ENCODE measurements at places on chromosomes 2 and 18.

GRCh38 chr2:904246-905024 is 46.2 kb upstream of the SNTG2 start:
- DNase-seq: no peak

DNA sequence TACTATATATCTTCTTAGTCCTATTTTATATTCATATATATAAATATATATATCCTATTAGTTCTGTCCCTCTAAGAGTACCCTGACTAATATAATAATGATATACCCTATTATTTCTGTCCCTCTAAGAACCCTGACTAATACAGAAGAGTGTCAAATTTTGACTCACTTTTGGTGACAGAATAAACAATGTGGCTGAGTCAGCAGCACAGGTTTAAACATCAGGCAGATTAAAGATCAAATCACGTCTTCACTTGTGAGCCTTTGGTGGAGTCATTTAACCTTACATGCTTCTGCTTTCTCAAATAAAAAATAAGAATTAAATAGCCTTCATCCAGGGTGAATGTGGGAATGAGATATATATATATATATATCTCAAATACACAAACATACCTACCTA is 615.9 kb upstream of the GCFC2 start:
- no peak for DNase-seq

DNA sequence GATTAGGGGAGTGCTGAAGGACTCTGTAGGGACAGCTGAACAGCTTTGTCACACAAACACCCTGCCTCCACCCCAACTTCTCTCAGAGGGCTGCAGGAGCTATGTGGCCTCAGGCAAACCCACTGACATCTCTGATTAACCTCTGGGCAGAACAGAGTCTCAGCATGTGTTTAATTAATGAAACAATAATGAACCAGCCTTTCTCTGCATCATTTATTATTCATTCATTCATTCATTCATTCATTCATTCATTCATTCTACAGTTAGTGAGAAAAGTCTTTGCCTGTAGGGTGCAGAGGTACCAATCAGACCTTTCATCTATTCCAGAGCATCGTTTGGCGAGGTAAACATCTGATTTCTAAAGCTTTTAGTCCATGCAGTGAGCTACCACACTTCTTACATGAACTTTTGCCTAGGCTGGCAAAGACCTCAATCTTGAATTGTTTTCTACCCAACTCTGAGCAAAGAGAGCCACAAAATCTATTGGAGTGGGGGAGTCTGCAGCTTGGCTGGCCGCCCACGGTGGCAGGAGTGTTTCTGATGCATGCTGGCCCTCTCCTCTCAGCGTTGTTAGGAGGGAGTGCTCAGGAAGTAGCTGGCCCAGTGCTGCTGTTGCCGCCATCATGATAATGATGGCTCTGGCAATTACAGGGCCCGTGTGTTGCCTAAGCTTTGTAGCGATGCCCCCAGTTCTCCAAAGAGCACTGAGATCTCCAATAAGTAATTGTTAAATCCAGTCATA is 198.9 kb downstream of the SMAD7 start:
- no peak for DNase-seq

DNA sequence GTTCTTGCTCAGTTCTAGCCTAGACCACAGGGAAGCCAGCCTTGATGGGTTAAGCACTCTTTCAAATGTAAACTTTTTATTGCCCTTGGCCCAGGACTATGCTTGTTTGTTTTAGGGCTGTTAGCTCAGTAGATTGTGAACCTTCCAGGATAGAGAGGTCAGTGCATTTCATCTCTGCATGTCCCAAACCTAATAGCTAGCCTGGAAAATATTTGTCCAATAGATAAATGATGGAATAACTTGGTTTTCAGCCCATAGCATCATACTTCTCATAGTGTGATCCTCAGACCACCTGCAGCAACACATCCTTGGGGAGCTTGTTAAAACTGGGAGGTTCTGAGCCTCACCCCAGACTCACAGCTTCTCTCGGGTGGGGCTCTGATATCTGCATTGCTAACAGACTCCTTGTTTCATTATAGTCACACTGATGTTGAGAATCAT is 59.8 kb downstream of the TRIB2 start:
- DNase-seq: no peak

GRCh38 chr2:15756011-15756550 is 164.4 kb downstream of the DDX1 start:
- no peak for DNase-seq

DNA sequence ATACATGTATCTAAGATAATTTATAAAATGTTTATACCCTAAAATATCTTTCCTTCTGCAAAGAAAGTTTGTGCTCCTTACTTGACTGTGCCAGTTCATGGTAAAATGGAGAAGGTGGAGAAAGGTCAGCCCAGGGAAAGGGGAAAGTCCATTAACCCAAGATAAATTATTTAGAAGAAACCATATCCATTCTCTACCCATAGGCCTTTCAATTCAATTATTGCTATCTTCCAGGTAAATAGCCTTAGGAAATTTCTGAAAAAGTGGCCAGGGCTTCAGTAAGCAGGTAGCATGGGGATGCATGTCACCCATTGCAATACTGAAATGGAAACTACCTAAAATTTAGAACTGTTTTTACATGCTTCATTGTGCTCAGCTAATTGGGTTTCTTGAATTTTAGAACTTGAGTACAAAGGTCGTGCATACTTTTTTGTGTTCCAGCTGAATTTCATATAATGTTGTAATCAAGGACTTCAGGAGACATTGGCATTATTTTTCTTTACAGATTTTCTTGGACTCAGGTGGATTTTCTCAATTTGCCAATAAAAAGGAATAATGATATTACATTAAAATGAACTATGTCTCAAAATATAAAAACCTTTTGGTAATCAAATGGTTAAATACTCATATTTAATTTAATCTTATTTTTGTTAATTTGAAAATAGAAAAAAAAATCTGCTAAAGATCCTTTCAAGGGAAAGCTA is 124.9 kb downstream of the CSRNP3 start:
- no peak for DNase-seq

- DNase-seq: no peak
Observed at GRCh38 chr18:75160364-75160763, 48.6 kb downstream of the PTGR3 start.

- DNase-seq: no peak
Observed at GRCh38 chr2:37325625-37326071, 1.0 kb upstream of the PRKD3 start.

GRCh38 chr2:853203-853870 is 97.3 kb upstream of the SNTG2 start:
- no peak for DNase-seq

DNA sequence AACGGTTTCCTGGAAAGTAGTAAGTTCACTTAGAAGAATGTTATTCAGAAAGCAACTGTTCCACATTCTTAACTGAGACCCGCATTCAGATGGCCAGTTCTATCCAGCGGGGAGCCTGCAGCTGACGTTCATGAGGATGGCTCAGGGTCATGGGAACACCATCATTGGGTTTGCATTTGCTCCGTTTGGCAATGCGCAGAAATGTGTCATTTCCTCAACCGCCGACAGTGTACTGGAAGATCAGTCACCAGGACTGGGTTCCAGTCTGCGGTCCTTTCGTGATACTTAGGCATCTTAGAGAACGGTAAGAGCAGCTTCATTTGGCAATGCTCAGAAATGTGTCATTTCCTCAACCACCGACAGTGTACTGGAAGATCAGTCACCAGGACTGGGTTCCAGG is 104.0 kb downstream of the DNER start:
- no peak for DNase-seq

DNA sequence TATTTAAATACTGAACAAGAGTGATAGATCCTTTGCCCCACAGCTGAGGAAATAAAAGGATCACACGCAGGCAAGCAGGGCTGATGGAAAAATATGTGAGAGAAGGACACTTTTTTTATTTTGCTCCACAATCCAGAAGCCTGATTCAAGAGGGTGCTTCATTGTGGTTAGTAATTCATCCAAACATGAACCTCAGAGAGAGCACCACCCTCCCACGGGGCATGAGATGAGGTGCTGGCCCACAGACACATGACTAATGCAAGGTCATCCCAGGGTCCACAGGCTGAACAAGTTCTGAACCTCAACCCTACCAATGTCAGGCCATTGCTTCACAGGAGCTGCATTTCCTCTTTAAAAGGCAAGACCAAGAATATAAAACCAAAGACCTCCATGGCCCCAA is 239.6 kb downstream of the MREG start:
- DNase-seq: no peak

DNA sequence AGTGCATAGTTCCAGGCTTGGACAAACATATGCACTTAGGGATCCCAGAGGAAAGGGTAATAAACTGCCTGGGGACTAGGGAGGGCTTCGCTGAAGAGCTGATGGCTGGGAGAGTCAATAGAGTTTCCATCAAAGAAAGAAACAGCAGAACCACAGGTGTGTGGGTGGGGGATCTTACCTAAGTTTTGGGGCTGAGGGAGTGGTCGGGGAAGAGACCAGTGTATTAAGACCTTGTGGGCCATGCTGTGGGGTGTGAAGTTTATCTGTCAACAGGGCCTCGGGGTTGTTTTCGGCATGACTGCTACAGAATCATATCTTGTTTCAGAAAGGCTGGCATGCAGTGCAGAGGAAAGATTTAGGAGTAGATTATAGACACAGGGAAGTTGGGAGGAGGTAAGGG is 31.2 kb upstream of the GTF2A1L start:
- DNase-seq: no peak

GRCh38 chr2:198279026-198279425 is 474.6 kb downstream of the PLCL1 start:
- DNase-seq: no peak

DNA sequence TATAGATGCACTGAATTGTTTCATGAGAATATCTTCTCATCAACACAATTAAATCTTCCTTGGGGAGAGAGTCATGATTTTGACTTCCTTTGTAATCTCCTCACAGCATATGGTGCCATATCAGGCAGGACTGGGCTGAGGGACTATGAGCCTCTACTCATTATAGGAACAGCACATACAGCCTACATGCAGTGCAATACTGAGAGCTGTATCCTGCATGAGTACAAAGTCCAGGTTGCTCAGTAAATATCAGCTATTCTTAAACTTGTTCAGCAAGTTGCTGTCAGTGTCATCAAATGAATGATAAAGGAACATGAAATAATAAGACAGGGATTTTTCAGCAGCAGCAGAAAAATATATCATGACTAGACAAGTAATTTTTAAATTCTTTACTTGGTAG is 10.8 kb downstream of the DLGAP1 start:
- DNase-seq: no peak

DNA sequence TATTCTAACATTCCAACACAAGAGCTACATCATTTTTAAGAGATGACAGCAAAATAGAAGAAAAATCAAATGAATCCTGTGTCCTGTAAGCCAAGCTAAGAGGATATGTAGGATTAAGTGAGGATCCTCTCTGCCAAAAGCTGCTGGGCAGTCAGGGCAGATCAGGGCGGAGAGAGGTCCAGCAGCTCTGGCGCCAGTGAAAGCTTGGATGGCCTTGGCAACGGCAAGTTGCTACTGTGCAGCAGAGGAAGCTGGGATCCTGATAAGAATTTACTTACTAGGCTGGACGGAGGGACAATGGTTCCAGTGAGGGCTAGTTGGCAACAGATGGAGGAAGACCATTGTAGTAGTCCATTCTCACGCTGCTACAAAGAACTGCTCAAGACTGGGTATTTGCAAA is 391.5 kb downstream of the XIRP2 start:
- no peak for DNase-seq

DNA sequence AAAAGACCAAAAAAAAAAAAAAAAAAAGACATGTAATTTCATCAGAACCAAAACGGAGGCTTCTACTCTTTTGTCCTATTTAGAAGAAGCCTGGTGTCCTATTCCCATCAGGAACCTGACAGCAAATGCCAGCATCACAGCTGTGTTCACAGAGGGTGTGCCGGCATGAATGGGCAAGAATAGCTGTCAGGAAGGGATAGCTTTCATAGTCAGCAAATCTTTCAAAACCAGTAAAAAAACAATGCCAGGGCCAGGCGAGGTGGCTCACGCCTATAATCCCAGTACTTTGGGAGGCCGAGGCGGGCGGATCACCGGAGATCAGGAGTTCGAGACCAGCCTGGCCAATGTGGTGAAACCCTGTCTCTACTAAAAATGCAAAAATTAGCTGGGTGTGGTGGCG is 231.8 kb upstream of the PXDN start:
- DNase-seq: no peak

- DNase-seq: no peak
Observed at GRCh38 chr2:85015653-85016360, 44.8 kb downstream of the KCMF1 start.

DNA sequence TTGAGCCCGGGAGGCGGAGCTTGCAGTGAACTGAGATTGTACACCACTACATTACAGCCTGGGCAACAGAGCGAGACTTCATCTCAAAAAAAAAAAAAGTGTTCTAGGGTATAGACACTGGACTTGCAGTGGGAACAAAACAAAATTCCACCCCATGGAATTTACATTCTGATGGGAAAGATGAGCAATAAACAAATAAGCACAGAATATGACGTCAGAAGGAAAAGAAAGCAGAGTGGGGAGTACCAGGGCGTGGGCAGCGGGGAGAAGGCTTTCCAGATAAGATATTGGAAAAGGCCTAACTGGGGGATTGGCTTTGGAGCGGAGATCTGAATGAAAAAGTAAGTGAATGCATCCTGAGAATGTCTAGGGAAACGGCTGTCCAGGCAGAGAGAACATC is 17.6 kb downstream of the NPPC start:
- no peak for DNase-seq

DNA sequence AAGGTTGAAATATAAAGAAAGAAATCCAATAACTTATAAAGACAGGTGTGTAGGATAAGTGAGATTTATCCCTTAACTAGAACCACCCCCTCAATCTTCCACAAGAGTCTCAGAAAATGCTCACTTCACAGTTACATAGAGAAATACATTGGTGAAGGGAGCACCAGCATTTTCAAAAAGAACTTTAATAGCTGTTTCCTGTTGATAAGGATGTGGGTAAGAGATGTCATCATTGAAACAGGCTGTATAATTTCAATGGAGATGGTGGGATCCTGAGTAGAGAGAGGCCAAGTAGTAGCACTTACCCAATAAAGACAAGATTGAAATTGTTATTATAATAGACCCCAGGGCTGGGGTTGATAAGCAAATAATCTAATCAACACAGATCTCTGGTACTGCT is 162.2 kb upstream of the TACR1 start:
- no peak for DNase-seq

DNA sequence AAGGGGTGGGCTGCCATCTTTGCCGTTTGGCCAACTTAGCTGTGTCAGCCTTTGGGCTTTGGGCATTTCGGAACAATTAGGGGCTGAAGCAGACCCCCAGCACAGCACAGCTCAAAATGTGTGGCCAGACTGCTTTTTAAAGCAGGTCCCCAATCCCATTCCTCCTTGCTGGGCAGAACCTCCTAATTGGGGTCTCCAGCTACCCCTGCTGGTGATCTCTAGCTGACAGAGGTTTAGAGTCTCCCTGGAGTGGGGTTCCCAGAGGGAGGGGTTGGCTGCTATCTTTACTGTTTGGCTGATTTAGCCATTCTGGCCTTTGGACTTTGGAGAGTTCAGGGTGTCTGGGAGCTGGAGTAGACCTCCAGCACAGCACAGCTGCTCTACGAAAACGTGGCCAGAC is 71.5 kb upstream of the LHCGR start:
- no peak for DNase-seq

DNA sequence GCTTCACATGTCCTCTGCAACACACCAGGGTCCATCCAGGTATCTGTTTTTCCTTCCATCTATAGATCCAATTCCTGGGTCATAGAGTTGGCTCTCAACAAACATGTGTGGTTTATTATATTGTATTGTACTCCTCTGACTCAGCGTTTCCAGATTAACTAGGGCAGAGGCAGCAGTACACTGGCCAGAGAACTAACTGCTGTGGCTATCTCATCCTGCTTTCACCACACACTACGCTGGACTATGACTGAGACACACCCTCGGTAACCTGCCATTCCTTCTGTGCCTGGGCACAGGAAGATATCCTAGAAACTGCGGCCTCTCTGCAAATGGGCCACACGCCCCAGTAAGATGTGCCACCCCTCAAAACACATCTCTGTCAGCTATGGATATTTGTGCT is 159.8 kb upstream of the STK17B start:
- peak; percentile 83 for DNase-seq
